Activated CD4-positive, alpha-beta T cell treated with anti-CD3 and anti-CD28 coated beads, Interleukin-2, amount 10 ng/mL, durations not matched to agents 7 days and 5 days (primary cell): ENCODE measurements at places on chromosomes 1 and 21.
A peak's percentile ranks its signal among the peaks of the same experiment; 100 is the strongest.

- no peak overlapping the region for H3K27ac ChIP-seq
- peaks cover 7% of the 10 kb centered on the region for H3K4me1 ChIP-seq
- peaks cover 3% of the 10 kb centered on the region for H3K36me3 ChIP-seq
- no peak for DNase-seq
These were observed 164.9 kb upstream of the COA6 start for GRCh38 chr1:234208351-234208750.

DNA sequence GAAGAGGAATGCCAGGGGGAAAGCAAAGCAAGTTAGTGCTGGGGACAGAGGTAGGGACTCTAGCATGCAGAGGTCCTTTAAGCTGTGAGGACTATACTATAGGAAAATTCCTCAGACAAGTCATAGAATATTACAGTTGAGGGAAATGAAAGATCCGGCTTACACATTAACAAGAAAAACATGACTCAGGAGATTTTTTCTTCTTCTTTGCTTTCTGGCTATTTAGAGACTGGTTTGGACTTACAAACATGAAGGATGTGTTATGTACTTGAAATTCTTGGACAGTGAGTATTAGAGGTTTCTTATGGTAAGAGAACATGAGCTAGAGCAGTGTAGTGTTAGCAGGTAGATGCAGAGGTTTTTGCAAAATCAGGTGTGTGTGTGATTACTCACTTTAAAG lies 24.9 kb downstream of the USP25 start:
- no peaks in the 10 kb centered on the region for H3K27me3 ChIP-seq
- peaks cover 43% of the 10 kb centered on the region for H3K4me1 ChIP-seq
- H3K36me3 ChIP-seq: peaks cover 35% of the 10 kb centered on the region
- no peak overlapping the region for H3K4me3 ChIP-seq

DNA sequence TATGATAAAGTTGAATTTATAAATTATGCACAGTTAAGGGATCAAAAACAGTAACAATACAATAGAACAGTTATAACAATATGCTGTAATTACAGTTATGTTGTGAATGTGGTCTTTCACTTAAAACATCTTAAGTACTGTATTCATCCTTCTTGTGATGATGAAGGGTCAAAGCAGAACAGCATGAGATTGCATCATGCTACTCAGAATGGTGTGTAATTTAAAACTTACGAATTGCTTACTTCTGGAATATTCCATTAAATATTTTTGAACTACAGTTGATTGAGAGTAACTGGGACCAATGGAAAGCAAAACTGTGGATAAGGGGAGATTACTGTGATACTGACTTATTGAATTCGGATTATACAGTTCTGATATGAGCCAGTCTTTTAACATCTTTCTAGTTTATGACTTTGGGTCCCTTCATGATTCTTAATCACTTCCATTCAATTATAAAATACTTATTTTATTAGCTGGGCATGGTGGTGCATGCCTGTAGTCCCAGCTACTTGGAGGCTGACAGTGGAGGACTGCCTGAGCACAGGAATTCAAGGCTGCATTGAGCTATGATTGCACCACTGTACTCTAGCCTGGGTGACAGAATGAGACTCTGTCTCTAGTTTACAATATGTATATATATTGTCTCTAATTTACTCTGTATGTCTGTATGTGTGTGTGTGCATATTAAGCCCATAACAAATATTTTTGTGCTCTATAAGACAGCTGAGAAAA lies 43.2 kb downstream of the ATP1B1 start:
- no peak overlapping the region for H3K4me3 ChIP-seq
- H3K27me3 ChIP-seq: no peaks in the 10 kb centered on the region

GRCh38 chr1:230391776-230392535 lies 34.2 kb downstream of the PGBD5 start:
- H3K36me3 ChIP-seq: no peaks in the 10 kb centered on the region
- DNase-seq: no peak
- no peaks in the 10 kb centered on the region for H3K4me1 ChIP-seq
- H3K27ac ChIP-seq: no peak overlapping the region
- H3K4me3 ChIP-seq: no peak overlapping the region

DNA sequence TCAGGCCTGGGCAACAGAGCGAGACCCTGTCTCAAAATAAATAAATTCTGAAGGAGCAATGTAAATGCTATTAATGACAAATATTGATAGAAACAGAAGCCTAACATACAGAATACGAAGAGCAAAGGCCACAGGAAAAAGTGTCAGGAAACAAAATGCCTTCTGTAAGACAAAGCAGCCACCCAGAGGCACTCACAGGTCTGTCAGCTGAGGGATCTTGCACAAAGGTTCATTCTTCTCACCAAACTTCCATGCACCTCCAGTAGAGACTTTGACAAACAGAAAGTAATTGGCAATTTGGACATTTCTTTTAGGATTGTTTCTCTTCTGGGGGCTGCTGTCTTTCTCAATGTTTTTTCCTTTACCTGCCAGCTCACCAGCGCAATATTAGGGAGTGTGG lies 1.2 kb upstream of the ALDH9A1 start:
- H3K36me3 ChIP-seq: peaks cover 16% of the 10 kb centered on the region
- DNase-seq: no peak
- H3K4me1 ChIP-seq: peaks cover 36% of the 10 kb centered on the region
- peak overlapping the region; percentile 49 for H3K4me3 ChIP-seq

GRCh38 chr1:2009101-2010053 lies 5.8 kb upstream of the CFAP74 start:
- no peak for DNase-seq
- H3K4me3 ChIP-seq: no peak overlapping the region
- H3K36me3 ChIP-seq: no peaks in the 10 kb centered on the region
- peaks cover 21% of the 10 kb centered on the region for H3K27me3 ChIP-seq

DNA sequence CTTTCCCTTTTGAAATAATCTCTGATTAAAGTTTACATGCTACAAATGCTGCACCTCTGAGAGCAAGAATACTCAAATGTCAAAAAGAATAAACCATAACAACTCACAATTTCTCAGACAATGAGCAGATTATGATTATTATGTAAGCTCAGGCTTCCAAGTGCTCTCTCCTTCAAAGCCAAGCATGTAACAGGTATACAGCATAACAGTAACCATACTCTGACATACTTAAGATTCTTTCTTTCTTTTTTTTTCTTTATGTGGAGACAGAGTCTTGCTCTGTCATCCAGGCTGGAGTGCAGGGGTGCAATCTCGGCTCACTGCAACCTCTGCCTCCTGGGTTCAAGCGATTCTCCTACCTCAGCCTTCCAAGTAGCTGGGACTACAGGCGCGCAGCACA lies 155.4 kb downstream of the EIF4G3 start:
- H3K27ac ChIP-seq: peak overlapping the region; percentile 25
- H3K4me1 ChIP-seq: peaks cover 19% of the 10 kb centered on the region
- no peak for DNase-seq
- no peak overlapping the region for H3K4me3 ChIP-seq
- H3K27me3 ChIP-seq: no peaks in the 10 kb centered on the region

DNA sequence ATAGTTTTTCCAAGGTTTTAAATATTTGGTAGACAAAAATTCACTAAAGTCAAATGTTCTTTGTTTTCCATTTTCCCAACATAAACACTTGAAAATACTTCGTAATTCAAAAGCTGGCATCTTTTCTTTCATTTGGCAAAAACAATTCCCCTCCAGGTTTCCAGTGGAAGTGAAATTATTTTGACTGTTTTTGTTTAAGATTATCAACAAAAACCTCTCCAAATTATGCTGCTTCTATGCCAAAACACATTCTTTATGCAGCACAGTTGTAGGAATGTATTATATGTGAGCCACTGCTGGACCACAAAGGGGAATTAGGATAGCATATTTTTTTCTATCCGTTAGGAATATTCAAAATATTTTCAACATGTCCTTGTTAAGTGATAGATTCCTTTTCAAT lies 44.1 kb downstream of the SLC5A9 start:
- H3K27ac ChIP-seq: no peak overlapping the region
- no peaks in the 10 kb centered on the region for H3K4me1 ChIP-seq
- peaks cover 7% of the 10 kb centered on the region for H3K27me3 ChIP-seq
- no peak for DNase-seq
- H3K4me3 ChIP-seq: no peak overlapping the region
- no peaks in the 10 kb centered on the region for H3K36me3 ChIP-seq

GRCh38 chr1:2103266-2103900 lies 53.2 kb downstream of the PRKCZ start:
- H3K27me3 ChIP-seq: no peaks in the 10 kb centered on the region
- H3K36me3 ChIP-seq: no peaks in the 10 kb centered on the region
- no peaks in the 10 kb centered on the region for H3K4me1 ChIP-seq
- DNase-seq: no peak

DNA sequence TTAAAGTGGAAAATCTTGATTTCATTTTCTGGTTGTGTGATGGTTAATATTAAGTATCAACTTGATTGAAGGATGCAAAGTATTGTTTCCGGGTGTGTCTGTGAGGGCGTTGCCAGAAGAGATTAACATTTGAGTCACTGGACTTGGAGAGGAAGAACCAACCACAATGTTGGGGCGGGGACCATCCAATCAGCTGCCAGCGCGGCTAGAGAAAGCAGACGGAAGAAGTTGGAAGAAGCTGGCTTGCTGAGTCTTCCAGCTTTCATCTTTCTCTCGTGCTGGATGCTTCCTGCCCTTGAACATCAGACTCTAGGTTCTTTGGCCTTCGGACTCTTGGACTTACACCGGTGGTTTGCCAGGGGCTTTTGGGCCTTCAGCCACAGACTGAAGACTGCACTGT lies 832.6 kb upstream of the TMPRSS15 start:
- no peak overlapping the region for H3K4me3 ChIP-seq
- DNase-seq: no peak
- H3K4me1 ChIP-seq: no peaks in the 10 kb centered on the region
- H3K36me3 ChIP-seq: no peaks in the 10 kb centered on the region

- no peak overlapping the region for H3K4me3 ChIP-seq
- H3K27ac ChIP-seq: no peak overlapping the region
- H3K4me1 ChIP-seq: peaks cover 5% of the 10 kb centered on the region
- peaks cover 8% of the 10 kb centered on the region for H3K27me3 ChIP-seq
These were observed 17.2 kb downstream of the KCNA2 start for GRCh38 chr1:110588991-110589390.

- DNase-seq: no peak
- no peaks in the 10 kb centered on the region for H3K27me3 ChIP-seq
- H3K36me3 ChIP-seq: peaks cover 42% of the 10 kb centered on the region
- no peak overlapping the region for H3K4me3 ChIP-seq
- H3K4me1 ChIP-seq: peaks cover 12% of the 10 kb centered on the region
These were observed 108.3 kb downstream of the PTPRC start for GRCh38 chr1:198747127-198747526.

DNA sequence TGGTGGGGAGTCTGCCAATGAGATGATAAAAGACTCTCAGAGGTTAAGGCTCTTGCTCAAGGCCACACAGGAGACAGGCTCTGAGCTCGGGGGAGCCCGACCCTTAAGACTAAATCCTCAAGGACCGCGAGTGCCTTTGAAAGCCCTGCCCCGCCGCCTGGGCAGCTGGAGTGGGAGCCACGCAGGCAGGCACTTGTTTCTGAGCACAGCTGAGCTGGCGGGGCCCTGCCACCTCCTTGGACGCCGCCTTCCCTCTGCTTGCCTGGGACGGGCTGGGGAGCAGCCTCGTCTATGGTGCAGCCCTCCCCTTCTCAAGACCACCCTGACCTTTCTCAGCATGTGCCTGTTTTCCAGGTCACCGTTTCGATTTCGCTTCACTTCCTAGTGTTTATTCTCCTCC lies 169.3 kb downstream of the CAMTA1 start:
- H3K27ac ChIP-seq: no peak overlapping the region
- DNase-seq: no peak
- no peak overlapping the region for H3K4me3 ChIP-seq
- no peaks in the 10 kb centered on the region for H3K27me3 ChIP-seq

GRCh38 chr1:159015440-159015909 lies 5.8 kb downstream of the IFI16 start:
- no peaks in the 10 kb centered on the region for H3K27me3 ChIP-seq
- peaks cover 88% of the 10 kb centered on the region for H3K36me3 ChIP-seq
- peak overlapping the region; percentile 75 for H3K4me3 ChIP-seq
- peak; percentile 77 for DNase-seq

DNA sequence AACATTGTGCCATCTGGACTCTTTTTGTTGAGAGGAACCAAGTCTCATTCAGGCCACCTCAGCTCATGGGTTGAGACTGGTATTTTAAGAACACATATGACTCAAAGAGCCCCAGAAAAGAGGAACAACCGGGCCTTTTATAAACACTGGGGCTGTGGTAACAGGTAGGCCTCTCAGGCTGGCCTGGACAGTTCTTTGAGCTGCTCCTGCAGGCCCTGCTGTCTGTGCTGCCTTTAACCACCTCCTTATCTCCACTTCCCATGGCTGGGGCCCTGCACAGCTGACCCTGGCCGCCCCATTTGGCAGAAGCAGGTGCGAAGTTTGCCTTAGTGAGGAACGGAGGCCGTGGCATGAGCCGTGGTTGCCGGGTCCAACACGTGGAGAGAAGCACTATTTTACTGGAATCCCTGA lies 163.3 kb downstream of the RHOU start:
- no peak overlapping the region for H3K4me3 ChIP-seq
- H3K27me3 ChIP-seq: no peaks in the 10 kb centered on the region
- no peak for DNase-seq
- H3K36me3 ChIP-seq: no peaks in the 10 kb centered on the region
- H3K27ac ChIP-seq: no peak overlapping the region

DNA sequence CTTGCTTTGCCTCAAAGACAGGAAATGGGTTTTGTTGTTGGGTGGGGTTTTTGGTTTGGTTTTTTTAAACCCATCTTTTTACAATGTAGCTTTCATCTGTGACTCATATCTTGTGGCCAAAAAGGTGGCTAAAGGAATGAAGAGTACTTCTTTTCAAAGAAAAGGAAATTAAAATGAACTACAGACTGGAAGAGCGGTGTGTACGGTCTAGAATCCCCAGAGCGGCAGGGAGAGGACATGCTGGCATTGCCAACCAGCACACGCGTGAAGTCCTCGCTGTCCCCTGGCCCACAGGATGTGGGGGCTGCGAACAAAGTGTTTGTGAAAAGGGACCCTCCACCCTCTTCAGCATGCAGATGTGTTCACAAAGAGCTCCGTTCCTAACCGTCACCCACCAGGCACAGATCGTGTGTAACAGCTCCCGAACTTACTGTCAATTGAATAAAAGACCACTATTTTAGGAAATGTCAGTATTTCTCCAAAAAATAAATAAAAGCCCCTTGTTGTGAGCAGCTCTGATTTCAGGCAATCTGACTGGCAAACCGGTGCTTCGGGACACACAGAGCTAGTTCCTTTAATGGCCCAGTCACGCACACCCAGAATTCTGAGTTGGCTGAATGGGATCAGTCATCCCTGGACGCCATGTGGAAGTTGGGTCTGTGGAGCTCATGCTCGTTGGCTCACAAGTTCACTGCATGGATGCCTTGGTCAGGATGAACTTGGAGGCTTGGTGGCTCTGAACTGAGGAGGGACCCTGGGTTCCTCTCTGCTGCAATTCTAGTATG lies 602.9 kb downstream of the NPHP4 start:
- H3K4me1 ChIP-seq: peaks cover 2% of the 10 kb centered on the region
- H3K36me3 ChIP-seq: peaks cover 3% of the 10 kb centered on the region
- no peak overlapping the region for H3K27ac ChIP-seq
- peak; percentile 65 for DNase-seq

- no peaks in the 10 kb centered on the region for H3K27me3 ChIP-seq
- H3K27ac ChIP-seq: no peak overlapping the region
- H3K4me1 ChIP-seq: no peaks in the 10 kb centered on the region
- no peak for DNase-seq
- no peak overlapping the region for H3K4me3 ChIP-seq
- peaks cover 29% of the 10 kb centered on the region for H3K36me3 ChIP-seq
These were observed 20.8 kb downstream of the TMCO1 start for GRCh38 chr1:165747632-165748447.

- peaks cover 6% of the 10 kb centered on the region for H3K36me3 ChIP-seq
- H3K4me1 ChIP-seq: peaks cover 39% of the 10 kb centered on the region
- DNase-seq: no peak
- peak overlapping the region; percentile 98 for H3K27ac ChIP-seq
These were observed 708 bp upstream of the RBBP5 start for GRCh38 chr1:205122489-205122882.
